ENCODE measurements at places on chromosomes 7 and 10. TPM values are rescaled to one million over a fixed set of nuclear protein-coding genes. Genes with fewer than 3 reads are reported as not detected.

CWF19L1 gene
- total RNA-seq = 8.0 TPM

IGF2BP3 gene
- total RNA-seq = not detected

HYAL4 gene
- total RNA-seq = not detected

- no peak overlapping the region for H3K27ac ChIP-seq
- H3K36me3 ChIP-seq = no peaks in the 10 kb centered on the region
- no peak overlapping the region for H3K4me3 ChIP-seq
Observed at GRCh38 chr10:42744134-42744701, 38.4 kb upstream of the BMS1 start.

DNA sequence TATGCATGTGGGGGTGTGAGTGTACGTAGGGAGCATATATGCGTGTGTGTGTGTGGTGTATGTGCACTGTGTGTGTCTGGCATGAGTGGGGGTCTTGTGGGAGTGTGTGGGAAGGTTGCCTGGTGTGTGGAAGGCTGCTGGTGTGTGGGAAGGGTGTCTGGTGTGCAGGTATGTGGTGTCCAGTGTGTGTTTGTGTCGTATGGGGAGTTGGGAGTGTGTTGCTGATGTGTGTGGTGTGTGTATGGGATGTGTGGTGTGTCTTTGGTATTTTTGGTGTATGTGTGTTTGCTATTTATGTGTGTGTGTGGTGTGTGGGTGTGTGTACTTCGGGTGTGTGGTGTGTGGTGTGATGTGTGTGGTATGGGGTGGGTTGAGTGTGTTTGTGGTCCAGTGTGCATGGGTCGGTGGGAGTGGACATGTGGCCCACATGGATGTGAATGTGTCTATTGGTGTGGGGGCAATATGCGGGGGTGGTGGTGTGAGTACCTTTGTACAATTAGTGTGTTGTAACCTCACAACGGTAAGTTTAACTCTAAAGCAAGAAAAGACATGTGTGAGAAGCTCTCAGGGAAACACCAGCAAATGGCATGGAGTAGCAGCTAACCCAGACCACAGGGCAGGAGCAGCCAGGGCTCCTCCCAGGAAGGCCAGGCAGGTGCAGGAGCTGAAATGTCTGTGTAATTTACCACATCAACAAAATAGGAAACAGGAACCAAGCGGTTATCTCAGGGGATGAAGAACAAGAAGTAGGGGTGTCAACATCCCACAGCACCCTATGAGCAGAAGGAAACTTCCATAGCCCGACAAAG is 11.9 kb downstream of the ANTXRL start:
- H3K27ac ChIP-seq = no peak overlapping the region
- no peaks in the 10 kb centered on the region for H3K4me1 ChIP-seq
- H3K27me3 ChIP-seq = no peaks in the 10 kb centered on the region

GRCh38 chr7:27745064-27745583 is 5.2 kb downstream of the TAX1BP1 start:
- H3K27me3 ChIP-seq = no peaks in the 10 kb centered on the region
- no peaks in the 10 kb centered on the region for H3K36me3 ChIP-seq
- no peak for DNase-seq
- H3K4me3 ChIP-seq = no peak overlapping the region
- no peak overlapping the region for H3K27ac ChIP-seq

GRCh38 chr10:9951481-9952257 is 1066.0 kb upstream of the CELF2 start:
- H3K27ac ChIP-seq = no peak overlapping the region
- no peak overlapping the region for H3K4me3 ChIP-seq
- H3K4me1 ChIP-seq = no peaks in the 10 kb centered on the region
- DNase-seq = no peak

DNA sequence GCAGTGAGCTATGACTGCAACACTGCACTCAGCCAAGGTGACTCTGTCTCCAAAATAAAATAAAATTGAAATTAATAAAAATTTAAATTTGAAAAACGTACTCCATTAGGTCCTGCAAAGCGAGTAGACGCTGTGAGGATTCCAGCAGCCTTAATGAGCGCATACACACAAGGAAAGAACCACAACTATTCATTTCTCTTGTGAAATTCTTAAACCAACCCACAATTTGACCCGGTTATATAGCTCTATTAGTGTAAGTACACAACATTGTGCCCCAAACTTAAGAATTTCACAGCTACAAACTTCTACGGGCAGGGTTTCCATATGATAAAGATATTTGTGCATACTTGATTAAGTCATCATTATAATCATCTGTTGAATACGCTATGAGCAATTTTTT is 84.4 kb downstream of the PARD3 start:
- H3K27me3 ChIP-seq = no peaks in the 10 kb centered on the region
- no peak overlapping the region for H3K27ac ChIP-seq
- DNase-seq = no peak
- H3K4me3 ChIP-seq = no peak overlapping the region
- no peaks in the 10 kb centered on the region for H3K4me1 ChIP-seq
- H3K36me3 ChIP-seq = no peaks in the 10 kb centered on the region

- no peaks in the 10 kb centered on the region for H3K4me1 ChIP-seq
- H3K36me3 ChIP-seq = no peaks in the 10 kb centered on the region
- H3K27ac ChIP-seq = no peak overlapping the region
- H3K4me3 ChIP-seq = no peak overlapping the region
Observed at GRCh38 chr7:91720260-91720937, 160.1 kb downstream of the MTERF1 start.

GRCh38 chr10:1364151-1364910 is 308.1 kb downstream of the WDR37 start:
- no peak overlapping the region for H3K4me3 ChIP-seq
- H3K27me3 ChIP-seq = no peaks in the 10 kb centered on the region
- H3K36me3 ChIP-seq = no peaks in the 10 kb centered on the region

DNA sequence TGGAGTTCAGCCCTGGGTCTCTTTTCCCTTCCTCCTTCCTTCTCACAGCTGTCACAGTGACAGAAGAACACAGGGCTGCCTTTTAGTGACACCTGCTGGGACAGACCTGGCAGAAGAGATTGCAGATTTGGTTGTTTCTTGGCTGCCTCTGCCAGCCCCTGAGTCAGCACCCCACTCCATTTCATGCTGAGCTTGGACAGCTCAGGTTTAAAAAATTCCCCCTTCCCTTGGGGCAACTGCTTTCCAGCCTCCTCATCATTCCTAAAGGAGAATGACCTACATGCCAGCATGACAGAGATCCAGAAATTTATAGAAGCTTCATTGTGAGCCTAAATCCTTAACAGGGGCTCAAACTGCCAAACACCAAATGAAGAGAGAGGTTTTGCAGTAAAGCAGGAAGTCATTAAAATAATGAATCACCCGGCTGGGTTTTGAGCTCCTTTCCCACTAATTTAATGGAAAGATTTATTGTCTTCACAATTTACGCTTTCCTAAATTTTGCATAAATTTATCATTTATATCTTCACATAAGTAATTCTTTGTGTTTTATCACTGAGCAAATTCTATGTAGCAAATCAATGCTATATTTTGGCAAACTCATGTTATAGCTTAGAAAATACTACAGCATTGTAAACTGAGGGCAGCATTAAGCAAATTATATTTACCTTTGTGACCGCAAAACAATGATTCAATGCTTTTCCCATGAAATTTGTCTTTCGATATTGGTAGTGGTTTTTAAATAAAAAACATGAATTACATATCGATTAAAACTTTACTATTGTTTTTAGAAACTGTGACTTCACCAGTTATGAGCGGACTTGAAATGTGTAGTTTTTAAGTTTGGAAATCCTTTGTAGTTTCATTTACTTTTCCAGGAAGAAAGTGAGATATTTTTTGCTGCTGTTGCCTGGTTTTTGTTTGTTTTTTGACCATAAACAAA is 399.5 kb upstream of the ANKRD30A start:
- H3K4me3 ChIP-seq = no peak overlapping the region
- no peak overlapping the region for H3K27ac ChIP-seq
- no peaks in the 10 kb centered on the region for H3K4me1 ChIP-seq
- H3K36me3 ChIP-seq = no peaks in the 10 kb centered on the region
- H3K27me3 ChIP-seq = no peaks in the 10 kb centered on the region
- no peak for DNase-seq

GRCh38 chr7:112211348-112211907 is 4.9 kb downstream of the ZNF277 start:
- peak overlapping the region; percentile 69 for H3K27ac ChIP-seq
- no peaks in the 10 kb centered on the region for H3K27me3 ChIP-seq
- no peak overlapping the region for H3K4me3 ChIP-seq
- H3K4me1 ChIP-seq = peaks cover 51% of the 10 kb centered on the region
- H3K36me3 ChIP-seq = no peaks in the 10 kb centered on the region
- DNase-seq = no peak

Data from right lobe of liver (tissue), 6 donors.